ENCODE measurements at places on chromosomes 12 and 14. TPM values are rescaled to one million over a fixed set of nuclear protein-coding genes. Genes with fewer than 3 reads are reported as not detected.

DNA sequence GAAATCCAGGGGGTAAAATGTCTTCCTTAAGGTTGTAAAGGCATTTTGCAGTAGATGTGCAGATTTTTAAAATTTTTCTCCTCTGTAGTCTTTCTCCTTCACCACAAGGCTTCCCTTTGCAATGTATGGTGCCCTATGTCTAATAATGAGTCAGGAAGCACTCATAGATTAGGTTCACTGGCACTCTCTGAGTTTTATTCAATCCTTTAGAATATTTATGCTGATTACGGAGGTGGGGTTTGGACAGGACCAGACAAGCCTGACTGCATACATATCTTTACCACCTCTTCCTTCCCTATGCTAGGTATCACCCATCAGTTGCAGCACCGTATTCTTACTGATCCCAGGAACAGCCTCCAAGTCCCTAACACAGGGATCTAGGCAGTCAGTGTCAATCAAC is 99.5 kb downstream of the NEDD1 start:
- no peak for DNase-seq

GRCh38 chr14:72616811-72617210 is 277.1 kb downstream of the DPF3 start:
- no peak for DNase-seq

- DNase-seq: no peak
These were observed 97.0 kb downstream of the PHETA1 start for GRCh38 chr12:111271674-111272418.

- peak; percentile 16 for DNase-seq
These were observed 77.5 kb upstream of the KRAS start for GRCh38 chr12:25328072-25328712.

- no peak for DNase-seq
These were observed 99.0 kb downstream of the GARIN6 start for GRCh38 chr12:99746538-99746937.

Gene ENDOU
- polyA plus RNA-seq: 0.39 TPM

Gene RD3L
- polyA plus RNA-seq: 0.04 TPM

All from right renal pelvis (tissue), 4 donors.